Kidney capillary endothelial cell (primary cell): ENCODE measurements at places on chromosomes 4 and X.

DNA sequence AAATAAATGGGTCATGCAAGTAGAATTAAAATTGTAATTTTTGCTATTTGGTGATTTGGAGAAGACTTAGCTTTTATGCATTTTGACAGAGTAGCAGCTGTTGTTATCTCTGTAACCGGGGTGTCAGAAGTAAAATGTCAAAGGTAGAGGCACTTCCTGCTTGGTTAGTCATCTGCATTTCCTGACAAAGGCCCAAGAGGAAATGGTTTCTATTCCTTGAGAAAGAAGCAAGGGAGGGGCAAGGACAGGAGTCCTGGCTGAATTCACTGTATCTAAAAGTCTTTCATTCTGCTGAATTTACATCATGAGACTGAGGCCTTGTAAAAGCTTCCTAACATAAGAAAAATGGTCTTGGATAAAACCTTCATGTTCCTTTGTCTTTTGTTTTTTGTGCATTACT, 550.9 kb upstream of the BOD1L1 start:
- peak; percentile 84 for DNase-seq

GRCh38 chr4:52877694-52878093, 15.6 kb downstream of the RASL11B start:
- no peak for DNase-seq

- DNase-seq, result no peak
Observed at GRCh38 chr4:89878611-89879010, 16.0 kb upstream of the MMRN1 start.

DNA sequence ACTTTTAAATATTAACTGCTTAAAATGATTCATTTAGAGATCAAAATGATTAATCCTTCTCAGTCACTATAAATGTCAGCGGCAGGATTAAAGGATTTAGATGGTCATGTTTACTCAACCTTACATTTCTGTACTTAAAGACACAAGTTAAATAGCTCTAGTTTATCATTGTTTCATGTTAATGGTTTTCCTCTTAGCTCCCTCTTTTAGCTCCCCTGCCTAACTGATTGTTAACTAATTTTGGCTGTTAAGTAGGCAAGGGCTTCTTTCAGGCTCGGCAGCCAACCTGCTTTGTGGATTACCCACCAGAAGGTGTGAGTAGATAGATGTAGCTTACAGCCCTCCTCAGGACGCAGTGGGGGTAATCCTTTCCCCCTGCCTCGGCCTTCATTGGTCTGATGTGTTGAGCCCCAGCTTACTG, 96.0 kb downstream of the TENM3 start:
- DNase-seq, result no peak

DNA sequence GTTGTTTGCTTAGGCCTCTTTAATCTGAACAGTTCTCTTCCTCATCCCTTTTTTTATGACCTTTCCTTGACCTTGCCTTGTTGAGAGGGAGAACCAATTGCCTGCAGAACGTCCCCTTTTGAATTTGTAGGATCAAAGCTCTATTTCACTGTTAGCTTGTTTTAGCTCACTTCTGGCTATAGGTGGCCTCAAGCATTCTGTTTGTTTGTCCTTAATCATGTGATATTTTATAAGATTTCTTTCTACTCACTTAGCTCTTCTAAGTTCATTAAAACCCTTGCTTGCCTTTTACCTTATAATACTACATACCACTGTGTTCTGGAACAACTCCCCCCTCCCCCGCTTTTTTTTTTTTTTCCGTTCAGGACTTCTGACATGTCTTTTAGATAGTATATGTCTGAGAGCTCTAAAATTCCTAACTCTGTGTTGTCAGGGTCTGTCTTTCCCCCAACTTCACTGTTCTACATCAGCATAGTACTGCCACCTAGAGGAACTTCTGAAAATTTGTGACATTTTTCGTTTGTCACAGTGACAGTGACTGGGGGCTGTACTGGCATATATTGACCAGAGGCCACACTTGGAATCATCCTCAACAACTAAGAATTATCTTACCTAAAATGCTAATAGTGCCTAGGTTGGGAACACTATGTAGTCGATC, 128.5 kb downstream of the LARP7 start:
- DNase-seq, result peak; percentile 36

DNA sequence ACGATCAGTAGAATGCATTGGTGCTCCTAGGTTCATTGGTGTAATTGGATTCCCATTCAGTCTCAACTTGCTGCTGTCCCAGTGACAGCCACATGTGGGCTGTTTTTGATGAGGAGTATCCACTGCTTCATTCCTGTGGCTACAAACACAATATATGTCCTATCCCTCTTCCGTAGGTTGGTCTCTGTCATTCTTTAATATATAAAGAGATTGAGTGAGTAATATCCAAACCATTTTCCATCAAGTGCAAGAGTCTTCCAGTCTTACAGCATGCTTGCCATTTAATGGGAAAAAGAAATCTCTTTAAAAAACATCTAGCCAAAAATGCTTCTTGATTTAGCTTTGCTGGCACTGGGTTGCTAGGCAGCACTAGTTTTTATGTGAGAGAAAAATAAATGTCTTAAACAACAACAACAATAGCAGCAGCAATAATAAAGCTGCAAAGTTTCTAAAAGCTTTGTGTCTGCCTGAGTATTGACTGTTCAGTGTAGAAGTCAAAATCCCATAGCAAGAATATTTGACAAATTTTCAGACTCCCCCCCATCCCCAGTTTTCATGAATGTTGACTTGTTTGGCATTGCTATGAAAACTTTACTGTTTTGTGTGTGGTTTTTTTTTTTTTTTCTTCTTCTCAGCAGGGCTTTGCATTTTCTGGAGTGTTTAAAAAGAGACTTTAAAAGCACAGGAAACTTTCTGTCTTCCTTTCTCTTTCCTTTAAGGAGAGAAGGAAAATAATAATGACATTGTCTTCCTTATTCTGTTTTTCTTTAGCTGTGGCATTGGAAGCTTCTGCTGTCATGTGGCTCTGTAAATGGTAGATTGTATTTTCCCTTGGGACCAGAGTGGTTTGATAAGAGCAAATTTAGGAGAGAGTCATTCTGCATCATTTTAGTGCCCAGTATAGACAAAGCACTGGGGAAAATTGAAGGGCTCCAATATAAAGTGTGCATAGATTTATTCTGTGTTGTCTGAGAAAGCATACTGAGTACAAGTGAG, 244.3 kb downstream of the ARHGAP10 start:
- DNase-seq, result no peak
